NCI-H2107 (cell line): ENCODE measurements at places on chromosomes 4 and X.

GRCh38 chr4:94978904-94979303, 221.1 kb downstream of the BMPR1B start:
- no peak for DNase-seq

DNA sequence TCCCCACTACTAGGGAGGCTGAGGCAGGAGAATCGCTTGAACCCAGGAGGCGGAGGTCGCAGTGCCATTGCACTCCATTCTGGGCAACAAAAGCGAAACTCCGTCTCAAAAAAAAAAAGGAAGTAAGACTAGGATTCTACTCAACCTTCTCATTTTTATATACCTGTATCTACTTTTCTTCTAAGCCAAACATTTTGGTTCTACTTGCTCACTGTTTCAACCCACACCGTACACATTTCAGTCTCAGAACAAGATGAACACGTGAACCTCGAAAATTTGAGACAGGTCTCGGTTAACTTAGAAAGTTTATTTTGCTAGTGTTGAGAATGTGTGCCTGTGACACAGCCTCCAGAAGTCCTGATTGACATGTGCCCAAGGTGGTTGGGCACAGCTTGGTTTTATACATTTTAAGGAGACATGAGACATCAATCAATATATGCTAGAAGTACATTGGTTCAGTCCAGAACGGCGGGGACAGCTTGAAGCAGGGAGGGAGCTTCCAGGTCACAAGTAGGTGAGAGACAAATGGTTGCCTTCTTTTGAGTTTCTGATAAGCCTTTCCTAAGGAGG, 3.7 kb downstream of the ADD1 start:
- DNase-seq, result no peak

- no peak for DNase-seq
These were observed 488.5 kb downstream of the IL15 start for GRCh38 chr4:142124874-142125273.

DNA sequence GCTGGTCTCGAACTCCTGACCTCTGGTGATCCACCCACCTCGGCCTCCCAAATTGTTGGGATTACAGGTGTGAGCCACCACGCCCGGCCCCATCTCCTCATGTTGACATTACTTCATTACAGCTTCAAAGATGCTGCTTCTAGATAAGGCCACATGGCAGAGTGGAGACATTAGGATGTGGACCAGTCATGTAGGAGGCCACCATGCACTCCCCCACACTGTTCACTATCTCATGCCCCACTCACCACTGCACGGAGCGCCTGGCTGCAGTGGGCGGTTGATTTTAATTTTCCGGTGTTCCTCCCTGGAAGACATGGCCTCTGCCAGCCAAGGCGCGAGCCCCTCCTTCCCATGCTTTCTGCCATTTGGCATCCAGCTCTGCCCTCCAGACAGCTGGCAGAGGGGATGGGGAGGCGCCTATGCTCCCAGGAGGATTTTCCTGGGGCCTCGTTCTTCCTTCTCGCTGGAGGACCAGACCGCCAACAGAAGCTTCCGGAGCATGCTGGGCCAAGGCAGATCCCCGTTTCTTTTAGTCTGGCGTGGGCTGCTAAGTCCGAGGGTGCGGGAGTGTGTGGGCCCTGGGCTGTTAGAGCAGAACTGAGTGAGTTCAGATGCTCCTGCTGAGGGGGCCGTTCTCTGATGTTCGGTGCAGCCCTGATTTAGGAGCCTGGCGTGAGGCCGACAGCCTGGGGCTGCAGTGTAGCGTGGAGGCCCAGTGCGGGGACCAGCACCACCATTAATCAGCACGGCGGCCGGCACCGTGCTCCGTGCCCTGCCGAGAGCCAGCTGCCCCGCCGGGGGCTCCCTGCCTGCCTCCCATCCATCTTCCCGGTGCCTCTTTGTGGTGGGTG, 93.1 kb downstream of the SORCS2 start:
- no peak for DNase-seq

DNA sequence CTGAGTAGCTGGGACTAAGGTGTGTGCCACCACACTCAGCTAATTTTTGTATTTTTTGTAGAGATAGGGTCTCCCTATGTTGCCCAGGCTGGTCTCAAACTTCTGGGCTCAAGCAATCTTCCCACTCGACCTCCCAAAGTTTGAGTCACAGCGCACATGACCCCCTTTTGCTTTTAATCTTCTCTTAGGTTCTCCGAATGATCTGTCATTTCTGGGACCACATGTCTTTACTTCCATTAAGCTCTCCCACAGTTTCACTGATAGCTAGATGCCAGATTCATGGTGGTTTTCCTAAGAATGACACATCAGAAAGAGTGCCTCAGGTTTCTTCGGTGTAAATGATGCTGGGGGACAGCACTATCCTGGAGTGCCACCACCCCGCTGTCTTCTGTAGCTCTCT, 17.9 kb downstream of the PRKX start:
- DNase-seq, result no peak

DNA sequence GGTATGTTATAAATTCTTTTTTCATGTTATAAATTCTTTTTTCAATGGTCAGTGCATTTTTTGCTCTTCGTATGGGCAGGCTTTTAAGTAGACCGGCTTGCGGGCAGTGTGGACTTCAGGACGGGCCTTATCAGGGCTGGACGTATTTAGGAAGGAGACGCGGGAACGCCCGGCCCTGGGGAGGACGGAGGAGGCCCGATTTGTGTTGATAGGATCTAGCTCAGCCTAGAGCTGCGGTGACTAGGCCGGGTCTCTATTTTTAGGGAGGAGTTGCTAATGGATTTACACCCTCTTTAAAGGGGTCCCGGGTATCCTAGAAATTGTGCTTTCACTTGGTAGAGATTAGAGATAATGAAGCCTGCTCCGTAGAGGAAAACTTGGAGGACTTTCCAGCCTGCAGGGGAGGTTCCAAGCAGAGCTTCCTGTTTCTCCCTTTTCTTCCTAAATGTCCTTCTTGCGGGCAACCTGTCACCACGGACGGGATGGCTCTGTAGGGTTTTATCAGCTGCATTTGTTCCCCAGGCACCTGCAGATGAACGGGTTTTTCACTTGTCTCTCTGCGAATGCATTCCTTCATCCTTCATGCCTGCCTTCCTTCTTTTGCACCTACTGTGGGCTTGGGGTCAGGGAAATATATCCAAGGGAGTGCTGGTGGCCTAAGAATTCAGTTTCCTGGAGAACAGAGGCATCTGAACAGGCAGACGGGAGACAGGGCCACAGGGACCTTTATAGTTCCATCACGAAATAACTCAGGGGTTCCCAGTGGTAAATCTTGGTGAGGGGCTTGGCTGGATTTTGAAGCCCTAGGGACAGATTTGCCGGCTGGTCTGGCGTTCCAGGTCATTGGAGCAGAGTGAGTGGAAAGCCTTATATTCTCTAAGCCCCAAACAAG, 1.4 kb downstream of the CD99 start:
- no peak for DNase-seq

GRCh38 chrX:1657367-1658070, 42.7 kb downstream of the ASMT start:
- peak; percentile 55 for DNase-seq

- no peak for DNase-seq
These were observed 100.5 kb downstream of the NFKB1 start for GRCh38 chr4:102601586-102602227.

GRCh38 chrX:101482296-101482695, 3.0 kb upstream of the ARMCX4 start:
- DNase-seq, result no peak

DNA sequence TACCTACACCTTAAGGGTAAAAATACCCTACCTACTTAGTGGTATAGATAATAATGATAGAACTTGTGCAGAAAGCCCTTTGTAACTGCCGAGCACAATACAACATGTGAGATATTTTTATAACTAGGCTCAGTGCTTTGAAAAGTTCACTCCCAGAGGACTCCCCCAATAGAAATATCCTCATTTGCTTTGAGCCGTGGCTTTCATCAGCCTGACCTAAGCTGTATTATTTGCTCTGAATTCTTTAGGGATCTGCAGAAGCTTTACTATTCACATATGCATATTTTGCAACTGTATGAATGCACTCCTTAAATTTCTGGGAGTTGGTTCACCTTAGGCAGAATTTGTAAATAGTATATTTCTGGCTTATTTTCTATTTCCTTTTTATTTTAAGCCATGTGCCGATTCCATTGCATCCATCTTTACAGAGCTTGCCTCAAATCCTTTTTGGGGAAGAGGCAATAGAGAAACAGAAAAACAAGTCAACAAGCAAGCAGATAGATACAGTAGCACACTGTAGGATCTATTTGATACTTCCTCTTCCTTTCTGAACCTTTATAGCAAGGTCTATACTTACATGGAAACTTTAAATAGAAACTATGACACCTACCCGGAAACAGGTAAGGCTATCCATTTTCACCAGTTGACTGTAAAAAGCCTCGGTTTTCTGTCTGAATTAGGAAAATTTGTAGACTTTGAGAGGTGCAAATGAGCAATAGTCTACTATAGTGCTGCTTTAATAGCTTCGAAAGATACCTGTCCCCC, 242.5 kb upstream of the VCX3A start:
- DNase-seq, result no peak

DNA sequence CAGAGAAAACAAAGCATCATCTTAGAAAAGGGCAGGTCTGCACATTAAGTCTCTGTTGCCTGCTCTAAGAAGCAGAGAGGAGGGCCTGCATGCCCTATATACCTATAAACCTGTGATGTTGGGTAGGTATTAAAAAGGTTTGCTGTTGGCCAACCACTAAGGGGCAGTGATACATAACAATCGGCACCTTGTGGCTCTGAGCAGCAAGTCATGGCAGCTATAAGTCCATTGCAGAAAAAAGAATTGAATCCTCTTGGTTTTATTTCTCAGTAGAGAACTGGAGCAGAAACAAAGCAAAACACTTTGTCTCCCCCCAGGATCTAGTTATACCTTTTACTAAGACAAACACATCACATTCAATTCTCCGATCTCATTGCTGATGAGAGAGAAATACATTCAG, 1364.4 kb downstream of the STIM2 start:
- no peak for DNase-seq

GRCh38 chrX:96394598-96394997, 290.0 kb upstream of the DIAPH2 start:
- no peak for DNase-seq

DNA sequence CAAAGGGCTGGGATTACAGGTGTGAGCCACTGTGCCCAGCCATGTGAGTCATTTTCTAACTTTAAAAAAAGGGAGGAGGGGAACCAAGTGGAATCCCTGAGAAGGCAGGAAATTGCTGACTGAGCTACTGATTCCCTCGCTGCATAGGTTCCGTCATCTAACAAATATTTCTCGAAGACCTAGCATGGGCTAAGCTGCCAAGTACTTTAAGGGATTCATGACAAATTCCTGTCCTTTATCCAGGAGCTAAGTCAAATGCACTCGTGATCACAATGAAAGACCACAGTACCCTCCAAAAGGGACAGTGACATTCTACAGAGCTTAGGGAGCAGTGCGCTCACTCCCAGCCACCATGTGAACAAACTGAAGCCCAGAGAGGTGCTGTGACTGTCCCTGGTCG, 33.2 kb upstream of the MAN2B2 start:
- DNase-seq, result no peak

DNA sequence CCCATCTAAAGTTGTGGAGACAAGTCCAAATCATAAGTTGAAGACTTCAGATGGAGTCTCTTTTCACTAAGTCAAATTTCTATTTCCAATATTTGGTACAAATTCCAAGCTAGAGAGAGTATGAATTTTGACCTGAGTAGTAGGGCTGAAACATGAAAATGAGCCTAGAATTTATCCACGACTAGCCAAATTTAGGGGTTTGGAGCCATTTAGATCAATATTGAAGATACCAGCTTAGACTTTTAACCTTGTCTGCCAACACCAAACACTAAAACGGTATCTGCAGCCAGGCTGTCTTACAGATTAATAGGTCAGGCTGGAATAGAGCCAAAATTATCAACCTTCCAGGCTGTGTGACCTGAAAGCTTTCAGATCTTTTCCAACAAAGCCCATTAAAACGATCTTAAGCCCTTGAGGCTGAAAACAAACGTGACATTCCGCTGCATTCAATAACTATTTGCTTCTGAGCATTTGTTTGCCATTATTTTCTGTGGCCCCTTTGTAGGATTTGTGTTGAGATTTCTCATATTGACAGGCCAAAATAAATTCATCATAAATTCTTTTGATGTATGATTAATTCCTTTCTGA, 268.7 kb upstream of the DKK2 start:
- no peak for DNase-seq

- no peak for DNase-seq
These were observed 40.5 kb downstream of the FABP2 start for GRCh38 chr4:119281393-119281792.

DNA sequence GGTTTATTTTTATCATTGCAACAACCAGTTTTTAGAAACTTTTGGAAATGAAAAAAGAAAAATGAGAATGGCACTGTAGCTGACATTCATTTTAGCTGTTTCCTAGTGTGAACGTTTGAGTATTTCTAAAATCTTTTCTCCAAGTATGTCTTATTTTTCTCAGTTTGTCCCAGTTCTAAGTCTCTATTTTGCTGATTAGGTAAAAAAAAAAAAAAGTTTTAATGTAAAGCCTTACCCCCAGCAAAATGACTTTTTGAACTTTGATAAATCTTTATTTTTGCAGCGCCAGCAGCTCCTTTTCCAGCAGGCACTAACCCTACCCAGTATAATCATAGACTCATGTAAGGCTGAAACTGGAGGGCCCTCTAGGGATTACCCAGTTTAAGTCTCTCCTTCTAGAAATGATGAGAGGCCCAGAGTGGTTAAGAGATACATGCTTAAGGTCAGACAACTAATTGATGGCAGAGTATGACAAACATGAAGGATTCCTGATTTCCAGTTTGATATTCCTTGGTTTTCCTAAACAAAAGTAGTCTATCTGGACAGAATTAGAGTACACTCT, 84.3 kb upstream of the SLC4A4 start:
- DNase-seq, result no peak

- no peak for DNase-seq
These were observed 38.2 kb upstream of the VEGFC start for GRCh38 chr4:176830971-176831370.

GRCh38 chr4:139633195-139633594, 32.4 kb upstream of the MGST2 start:
- DNase-seq, result no peak

DNA sequence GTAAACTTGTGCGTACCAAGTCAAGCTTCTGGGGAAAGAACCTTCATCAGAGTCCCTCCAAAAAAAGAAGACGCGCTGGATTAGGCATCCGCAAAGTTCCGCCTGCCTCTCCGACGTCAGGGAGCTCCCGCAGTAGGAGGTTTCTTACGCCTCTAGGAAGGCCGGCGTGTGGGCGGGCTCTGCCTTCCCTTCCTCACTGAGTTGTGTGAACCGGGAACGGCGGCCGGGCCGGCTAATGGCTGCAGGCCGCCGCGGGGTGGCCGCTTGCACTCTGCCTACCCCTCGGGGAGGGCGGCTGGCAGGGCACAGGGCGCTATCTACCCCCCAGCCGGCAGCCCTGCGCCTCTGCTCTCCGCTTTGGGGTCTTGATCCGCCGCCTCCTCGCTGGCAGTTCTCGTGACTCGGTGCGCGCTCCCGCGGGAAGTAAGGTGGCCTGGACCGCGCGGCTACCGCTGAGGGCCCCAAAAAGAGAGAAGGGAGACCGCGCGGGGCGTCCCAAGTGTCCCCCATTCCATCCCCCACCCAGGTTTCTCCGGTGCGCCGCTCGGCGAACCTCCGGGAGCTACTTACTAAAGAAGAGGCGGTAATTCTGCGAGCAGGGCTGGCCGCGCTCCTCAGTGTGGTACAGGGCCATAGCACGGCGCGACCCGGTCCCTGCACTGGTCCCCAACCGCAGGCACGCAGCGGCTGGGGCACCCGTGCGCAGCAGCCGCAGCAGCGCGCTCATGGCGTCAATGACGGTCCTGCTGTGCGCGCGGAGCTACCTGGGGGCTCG, at the start of gene PPA2:
Gene PPA2 (minus strand): TSS at position 739 of the 775 bp plus-strand sequence. CDS start 12 bp downstream, at position 727.
- DNase-seq, result peak; percentile 29

GRCh38 chr4:112170451-112170993, 25.3 kb downstream of the FAM241A start:
- DNase-seq, result no peak
